ENCODE measurements at places on chromosomes 5 and 9. TPM values are rescaled to one million over a fixed set of nuclear protein-coding genes. Genes with fewer than 3 reads are reported as not detected.

Gene BBLN
- total RNA-seq = 134 TPM

Gene CWC27
- 19.2 TPM for total RNA-seq

Gene BARHL1
- not detected for total RNA-seq

Gene TIFAB
- not detected for total RNA-seq

Gene C5orf63
- total RNA-seq = 0.98 TPM

Gene LCN15
- not detected for total RNA-seq

Gene CD14
- 48.4 TPM for total RNA-seq

Gene PDGFRB
- 173 TPM for total RNA-seq

Gene GAS1
- 163 TPM for total RNA-seq

Gene WDR36
- total RNA-seq = 27.5 TPM

Gene CFAP77
- total RNA-seq = not detected

Gene IFNA21
- not detected for total RNA-seq

Gene CER1
- not detected for total RNA-seq

Gene GAPVD1
- 54.8 TPM for total RNA-seq

Gene TAS2R1
- total RNA-seq = not detected

GRCh38 chr5:142290577-142291299 lies 34.1 kb downstream of the SPRY4 start:
- no peak for DNase-seq
- no peaks in the 10 kb centered on the region for H3K27me3 ChIP-seq

GRCh38 chr9:71812385-71812784 lies 44.1 kb upstream of the CEMIP2 start:
- H3K27me3 ChIP-seq = no peaks in the 10 kb centered on the region
- no peaks in the 10 kb centered on the region for H3K36me3 ChIP-seq

- H3K27me3 ChIP-seq = no peaks in the 10 kb centered on the region
- H3K4me1 ChIP-seq = no peaks in the 10 kb centered on the region
- H3K36me3 ChIP-seq = no peaks in the 10 kb centered on the region
- no peak overlapping the region for H3K4me3 ChIP-seq
- DNase-seq = no peak
- no peak overlapping the region for H3K27ac ChIP-seq
Observed at GRCh38 chr5:174553556-174553955, 170.8 kb upstream of the MSX2 start.

GRCh38 chr5:75611311-75612225 lies at the start of gene ANKDD1B:
Gene ANKDD1B (plus strand): TSS chr5:75611453. CDS start chr5:75611635, 182 bp downstream.
- no peak for DNase-seq
- H3K27ac ChIP-seq = peak within 1 kb of the TSS; percentile 79
- H3K27me3 ChIP-seq = no peaks in the 10 kb centered on the region
- peak within 1 kb of the TSS; percentile 62 for H3K4me3 ChIP-seq
- H3K4me1 ChIP-seq = peaks cover 16% of the 10 kb centered on the region

- H3K4me3 ChIP-seq = no peak overlapping the region
- H3K27ac ChIP-seq = no peak overlapping the region
- H3K4me1 ChIP-seq = peaks cover 13% of the 10 kb centered on the region
- H3K36me3 ChIP-seq = no peaks in the 10 kb centered on the region
- no peak for DNase-seq
- no peaks in the 10 kb centered on the region for H3K27me3 ChIP-seq
Observed at GRCh38 chr5:90562341-90562740, 3.7 kb downstream of the ADGRV1 start.

GRCh38 chr5:102018690-102019089 lies 277.4 kb downstream of the SLCO4C1 start:
- DNase-seq = no peak
- no peak overlapping the region for H3K27ac ChIP-seq
- H3K4me3 ChIP-seq = no peak overlapping the region
- no peaks in the 10 kb centered on the region for H3K36me3 ChIP-seq
- H3K27me3 ChIP-seq = no peaks in the 10 kb centered on the region

- no peak overlapping the region for H3K27ac ChIP-seq
- no peak for DNase-seq
- peaks cover 5% of the 10 kb centered on the region for H3K4me1 ChIP-seq
- no peak overlapping the region for H3K4me3 ChIP-seq
- no peaks in the 10 kb centered on the region for H3K27me3 ChIP-seq
Observed at GRCh38 chr5:80034559-80034958, 589 bp upstream of the THBS4 start.

DNA sequence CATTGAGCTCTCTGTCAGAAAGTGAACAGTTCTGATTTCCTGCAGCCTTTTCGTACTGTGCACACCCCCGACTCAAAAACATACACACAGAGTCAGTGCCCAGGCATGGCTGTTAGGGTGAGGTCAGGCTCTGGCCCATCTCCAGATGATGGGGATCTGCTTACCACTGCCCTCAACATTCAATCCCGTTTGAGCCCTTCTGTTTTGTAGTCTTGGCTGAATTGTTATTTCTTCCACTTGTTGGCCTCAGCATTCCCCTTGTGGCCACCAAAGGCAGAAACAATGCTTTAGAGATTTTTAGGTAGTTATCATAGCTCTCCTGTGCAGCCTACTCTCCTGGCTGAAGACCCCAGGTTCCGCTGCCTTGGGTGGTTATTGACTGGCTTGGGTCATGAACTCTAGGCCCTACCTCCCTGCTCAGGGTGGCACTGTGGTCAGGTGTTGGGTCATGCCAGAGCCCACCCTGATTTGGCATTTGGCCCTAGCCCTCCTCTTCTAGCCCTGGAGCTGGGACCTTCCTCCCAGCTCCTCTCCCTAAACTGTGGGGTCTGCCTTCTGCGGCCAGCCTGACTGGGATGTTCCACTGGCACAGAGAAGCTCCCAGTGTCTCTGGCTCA lies 7.8 kb upstream of the MYOZ3 start:
- H3K4me1 ChIP-seq = peaks cover 33% of the 10 kb centered on the region
- H3K27ac ChIP-seq = no peak overlapping the region
- H3K27me3 ChIP-seq = no peaks in the 10 kb centered on the region
- H3K36me3 ChIP-seq = no peaks in the 10 kb centered on the region

DNA sequence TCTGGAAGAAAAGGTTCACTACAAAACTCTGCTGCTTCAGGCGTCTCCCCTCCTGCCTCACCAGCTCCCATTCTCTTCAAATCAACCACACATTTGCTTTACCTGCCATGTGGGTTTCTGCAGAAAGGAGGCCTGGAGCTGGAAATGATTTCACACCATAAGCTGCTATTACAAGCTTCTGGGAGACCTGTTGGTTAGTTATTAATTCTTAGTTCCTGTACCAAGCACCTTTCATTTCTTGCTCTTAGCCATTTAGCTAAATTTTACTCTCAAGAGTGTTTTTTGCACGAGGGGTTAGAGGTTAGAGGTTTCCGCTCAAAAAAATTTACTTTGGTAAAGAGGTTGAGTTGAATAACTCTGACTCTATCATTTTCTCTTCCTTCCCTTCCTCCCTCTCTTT lies 70.3 kb downstream of the MAP1B start:
- DNase-seq = no peak
- no peaks in the 10 kb centered on the region for H3K27me3 ChIP-seq
- H3K4me1 ChIP-seq = peaks cover 36% of the 10 kb centered on the region
- no peak overlapping the region for H3K27ac ChIP-seq

- peaks cover 51% of the 10 kb centered on the region for H3K4me1 ChIP-seq
- no peaks in the 10 kb centered on the region for H3K27me3 ChIP-seq
- DNase-seq = no peak
- H3K36me3 ChIP-seq = no peaks in the 10 kb centered on the region
Observed at GRCh38 chr9:27426511-27427271, 97.4 kb upstream of the IFNK start.

GRCh38 chr9:94887721-94888120 lies 161.2 kb downstream of the AOPEP start:
- DNase-seq = no peak
- H3K27ac ChIP-seq = peak overlapping the region; percentile 60
- no peaks in the 10 kb centered on the region for H3K27me3 ChIP-seq
- H3K4me1 ChIP-seq = peaks cover 24% of the 10 kb centered on the region

DNA sequence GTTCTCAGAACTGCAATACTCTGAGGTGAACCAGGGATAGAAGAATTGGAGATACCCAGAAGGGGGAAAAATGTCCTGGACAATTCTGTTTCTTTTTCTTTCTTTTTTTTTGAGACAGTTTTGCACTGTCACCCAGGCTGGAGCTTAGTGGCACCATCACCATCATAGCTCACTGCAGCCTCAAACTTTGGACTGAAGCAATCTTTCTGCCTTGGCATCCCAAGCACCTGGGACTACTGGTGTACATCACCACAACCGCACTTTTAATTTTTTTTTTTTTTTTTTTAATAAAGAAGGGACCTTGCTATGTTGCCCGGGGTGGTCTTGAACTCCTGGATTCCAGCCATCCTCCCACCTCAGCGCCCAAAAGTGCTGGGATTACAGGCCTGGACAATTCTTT lies 1.9 kb downstream of the EMB start:
- H3K27me3 ChIP-seq = no peaks in the 10 kb centered on the region
- no peaks in the 10 kb centered on the region for H3K36me3 ChIP-seq
- no peak overlapping the region for H3K27ac ChIP-seq
- DNase-seq = no peak

GRCh38 chr5:143231973-143232812 lies 171.3 kb downstream of the NR3C1 start:
- H3K4me1 ChIP-seq = peaks cover 20% of the 10 kb centered on the region
- H3K4me3 ChIP-seq = no peak overlapping the region
- no peak overlapping the region for H3K27ac ChIP-seq
- H3K27me3 ChIP-seq = no peaks in the 10 kb centered on the region

GRCh38 chr5:68464424-68464823 lies 248.9 kb downstream of the PIK3R1 start:
- DNase-seq = no peak
- no peaks in the 10 kb centered on the region for H3K4me1 ChIP-seq
- H3K27me3 ChIP-seq = no peaks in the 10 kb centered on the region

DNA sequence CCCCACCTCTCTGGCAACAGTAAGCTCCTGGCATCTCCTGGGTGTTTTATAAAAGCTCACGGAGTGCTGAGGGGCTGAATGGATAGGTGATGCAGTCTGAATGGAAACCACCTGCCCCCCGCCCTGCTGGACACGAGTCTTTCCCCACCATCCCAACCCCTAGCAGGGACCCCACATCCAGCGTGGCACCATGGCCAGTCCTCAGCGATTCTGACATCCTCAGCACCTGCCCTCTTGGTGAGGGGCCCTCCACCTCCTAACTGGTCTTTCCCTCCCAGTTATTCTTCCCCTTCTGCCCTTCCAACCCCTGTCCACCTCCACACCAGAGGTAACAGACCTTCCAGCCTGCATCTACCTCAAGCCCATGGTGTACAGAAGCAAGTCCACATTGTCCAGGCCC lies 38.7 kb upstream of the GABBR2 start:
- DNase-seq = no peak
- H3K27me3 ChIP-seq = no peaks in the 10 kb centered on the region
- H3K4me1 ChIP-seq = no peaks in the 10 kb centered on the region
- no peak overlapping the region for H3K27ac ChIP-seq

DNA sequence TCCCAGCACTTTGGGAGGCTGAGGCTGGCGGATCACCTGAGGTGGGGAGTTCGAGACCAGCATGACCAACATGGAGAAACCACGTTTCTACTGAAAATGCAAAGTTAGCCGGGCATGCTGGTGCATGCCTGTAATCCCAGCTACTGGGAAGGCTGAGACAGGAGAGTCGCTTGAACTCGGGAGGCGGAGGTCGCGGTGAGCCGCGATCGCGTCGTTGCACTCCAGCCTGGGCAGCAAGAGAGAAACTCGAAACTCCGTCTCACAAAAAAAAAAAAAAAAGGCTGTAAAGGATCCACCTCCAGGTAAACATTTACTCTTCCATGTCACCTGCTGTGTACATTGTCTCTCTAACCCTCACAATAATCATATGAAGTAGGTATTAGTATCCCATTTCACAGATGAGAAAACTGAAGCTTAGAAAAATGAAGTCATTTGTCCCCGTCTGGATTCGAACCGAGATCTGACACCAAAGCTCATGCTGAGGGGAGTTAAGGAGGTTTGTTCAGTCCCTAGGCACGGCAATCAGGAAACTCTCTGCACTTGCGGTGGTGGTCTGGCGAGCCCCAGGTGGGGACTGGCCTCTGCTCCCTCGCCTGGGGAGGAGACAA lies 494 bp upstream of the DOCK2 start:
- peak overlapping the region; percentile 41 for H3K4me3 ChIP-seq
- H3K36me3 ChIP-seq = no peaks in the 10 kb centered on the region
- DNase-seq = no peak
- no peak overlapping the region for H3K27ac ChIP-seq
- peaks cover 4% of the 10 kb centered on the region for H3K27me3 ChIP-seq

DNA sequence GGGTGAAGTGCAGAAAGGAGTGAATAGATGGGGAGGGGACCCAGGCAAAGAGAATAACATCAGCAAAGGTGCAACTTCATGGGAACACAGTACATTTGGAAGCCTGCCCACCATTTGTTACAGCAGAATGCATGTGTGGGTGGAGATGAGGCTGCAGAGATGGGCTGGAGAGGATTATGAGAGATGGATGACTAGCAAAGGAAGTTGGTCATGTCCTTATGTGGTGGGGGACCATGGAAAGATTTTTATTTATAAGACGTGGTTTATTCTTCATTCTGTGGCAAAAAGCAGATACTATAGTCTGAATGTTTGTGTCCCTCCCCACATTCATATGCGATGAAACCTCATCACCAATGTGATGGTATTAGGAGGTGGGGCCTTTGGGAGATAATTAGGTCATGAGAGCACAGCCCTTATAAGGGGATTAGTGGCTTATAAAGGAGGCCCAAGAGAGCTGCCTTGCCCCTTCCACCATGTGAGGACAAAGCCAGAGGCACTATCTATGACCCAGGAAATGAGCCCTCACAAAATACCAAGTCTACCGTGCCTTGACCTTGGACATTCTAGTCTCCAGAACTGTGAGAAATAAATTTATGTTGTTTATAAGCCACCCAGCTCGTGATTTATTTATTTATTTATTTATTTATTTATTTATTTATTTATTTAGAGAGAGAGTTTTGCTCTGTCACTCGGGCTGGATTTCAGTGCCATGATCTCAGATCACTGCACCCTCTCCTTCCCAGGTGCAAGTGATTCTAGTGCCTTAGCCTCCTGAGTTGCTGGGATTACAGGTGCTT lies 483.7 kb downstream of the RAB3C start:
- H3K27ac ChIP-seq = no peak overlapping the region
- H3K36me3 ChIP-seq = no peaks in the 10 kb centered on the region
- peaks cover 21% of the 10 kb centered on the region for H3K4me1 ChIP-seq
- H3K27me3 ChIP-seq = no peaks in the 10 kb centered on the region
- H3K4me3 ChIP-seq = no peak overlapping the region

DNA sequence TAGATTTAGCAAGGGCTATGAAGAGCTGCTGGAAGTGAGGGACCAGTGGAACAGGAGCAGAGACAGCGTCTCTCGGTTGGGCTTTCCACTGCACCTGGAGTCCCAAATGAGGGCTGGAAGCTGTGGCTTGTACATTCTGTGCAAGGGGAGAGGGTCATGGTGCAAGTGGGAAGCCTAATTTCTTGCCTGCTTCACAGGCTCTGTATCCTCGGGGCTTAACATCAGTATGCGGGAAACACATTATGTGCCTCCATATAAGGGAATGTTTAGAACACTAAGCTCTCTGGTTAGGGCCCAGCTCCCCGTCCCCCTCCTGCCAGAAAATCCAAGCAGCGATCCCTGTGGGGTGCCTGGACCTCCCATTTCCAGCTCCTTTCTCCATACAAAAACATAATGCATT lies 89.0 kb upstream of the NIPAL4 start:
- H3K27me3 ChIP-seq = no peaks in the 10 kb centered on the region
- H3K36me3 ChIP-seq = no peaks in the 10 kb centered on the region
- H3K4me1 ChIP-seq = no peaks in the 10 kb centered on the region
- no peak for DNase-seq
- no peak overlapping the region for H3K4me3 ChIP-seq

- no peak for DNase-seq
- H3K36me3 ChIP-seq = no peaks in the 10 kb centered on the region
- no peaks in the 10 kb centered on the region for H3K4me1 ChIP-seq
- no peak overlapping the region for H3K27ac ChIP-seq
- H3K4me3 ChIP-seq = no peak overlapping the region
Observed at GRCh38 chr5:137743031-137743640, 7.2 kb upstream of the KLHL3 start.

Data from vagina (tissue), 2 donors.